ENCODE measurements at places on chromosomes 4 and X. TPM values are rescaled to one million over a fixed set of nuclear protein-coding genes. Genes with fewer than 3 reads are reported as not detected.

ARL9 gene
- 0.20 TPM for total RNA-seq

HELT gene
- not detected for total RNA-seq

HPGD gene
- 10.9 TPM for total RNA-seq

PASD1 gene
- not detected for total RNA-seq

ARMCX1 gene
- total RNA-seq, result 0.30 TPM

XPNPEP2 gene
- total RNA-seq, result 1.3 TPM

MAGEA12 gene
- total RNA-seq, result not detected

PAK3 gene
- total RNA-seq, result 0.12 TPM

SH2D1A gene
- 30.4 TPM for total RNA-seq

NCAPG gene
- 56.5 TPM for total RNA-seq

NAP1L2 gene
- total RNA-seq, result 2.5 TPM

ATP7A gene
- total RNA-seq, result 11.5 TPM

KLF8 gene
- 8.4 TPM for total RNA-seq

RHOXF2 gene
- total RNA-seq, result not detected

TEX13B gene
- not detected for total RNA-seq

MAGED2 gene
- 57.5 TPM for total RNA-seq

CTAG1B gene
- total RNA-seq, result not detected

BGN gene
- total RNA-seq, result not detected

CT45A10 gene
- not detected for total RNA-seq

MID1 gene
- not detected for total RNA-seq

KANTR gene
- 10.9 TPM for total RNA-seq

CLTRN gene
- 0.34 TPM for total RNA-seq

IL1RAPL1 gene
- not detected for total RNA-seq

ASB12 gene
- total RNA-seq, result 0.17 TPM

MAGEA10 gene
- total RNA-seq, result not detected

ALPK1 gene
- 15.4 TPM for total RNA-seq

TLR1 gene
- 45.5 TPM for total RNA-seq

XK gene
- total RNA-seq, result not detected

SLC6A14 gene
- total RNA-seq, result not detected

SPANXN4 gene
- total RNA-seq, result not detected

CTAG2 gene
- total RNA-seq, result not detected

CLDN2 gene
- total RNA-seq, result not detected

CYTL1 gene
- total RNA-seq, result not detected

PTCHD1 gene
- total RNA-seq, result not detected

BMPR1B gene
- total RNA-seq, result not detected

STOX2 gene
- not detected for total RNA-seq

MAGEA9B gene
- total RNA-seq, result not detected

Data from activated naive CD4-positive, alpha-beta T cell treated with anti-CD3 and anti-CD28 coated beads, Interleukin-2, amount 10 ng/mL, durations not matched to agents 5 hours and 36 hours (primary cell).